ENCODE measurements at places on chromosomes 12 and 14.

GRCh38 chr12:132600048-132601032 lies 10.0 kb downstream of the LRCOL1 start:
- no peak for DNase-seq

GRCh38 chr12:82931349-82932116 lies 244.8 kb downstream of the TMTC2 start:
- DNase-seq, result no peak

DNA sequence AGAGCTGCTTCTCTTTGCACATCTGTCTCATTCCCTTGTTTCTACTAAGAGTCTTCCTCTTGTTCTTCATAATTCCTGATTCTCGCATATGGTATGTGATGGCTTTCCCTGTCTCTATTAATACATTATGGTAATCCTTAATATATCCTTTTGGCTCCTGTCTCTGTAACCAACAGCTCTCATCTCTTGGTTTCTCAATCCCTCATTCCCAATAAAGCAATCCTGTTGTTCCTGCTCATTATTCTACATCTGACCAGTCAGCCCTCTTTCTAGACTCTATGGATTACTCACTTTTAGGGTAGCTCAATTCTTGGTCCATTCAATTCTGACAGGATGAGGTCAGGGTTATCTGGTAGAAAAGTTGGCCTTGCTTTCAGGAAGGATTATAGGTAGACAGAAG lies 349.9 kb downstream of the LRIG3 start:
- DNase-seq, result no peak

DNA sequence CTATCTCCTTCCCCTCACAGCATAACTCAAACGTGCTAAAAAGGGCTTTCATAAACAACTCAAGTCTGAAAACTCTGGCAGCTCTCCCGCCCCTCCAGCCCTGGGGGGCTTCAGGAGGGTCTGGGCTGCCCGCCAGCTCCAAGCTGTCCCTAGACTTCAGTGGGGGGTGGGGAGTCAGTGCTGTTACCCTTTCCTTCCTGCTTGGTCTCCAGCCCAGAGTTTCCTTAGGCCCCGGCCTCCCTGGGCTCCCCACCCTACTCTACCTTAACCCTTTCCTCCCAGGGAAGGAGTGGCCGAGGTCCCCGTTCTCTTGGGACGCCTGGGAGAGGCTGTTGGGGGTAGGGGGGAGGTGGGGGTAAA lies 530 bp upstream of the NYNRIN start:
- no peak for DNase-seq

DNA sequence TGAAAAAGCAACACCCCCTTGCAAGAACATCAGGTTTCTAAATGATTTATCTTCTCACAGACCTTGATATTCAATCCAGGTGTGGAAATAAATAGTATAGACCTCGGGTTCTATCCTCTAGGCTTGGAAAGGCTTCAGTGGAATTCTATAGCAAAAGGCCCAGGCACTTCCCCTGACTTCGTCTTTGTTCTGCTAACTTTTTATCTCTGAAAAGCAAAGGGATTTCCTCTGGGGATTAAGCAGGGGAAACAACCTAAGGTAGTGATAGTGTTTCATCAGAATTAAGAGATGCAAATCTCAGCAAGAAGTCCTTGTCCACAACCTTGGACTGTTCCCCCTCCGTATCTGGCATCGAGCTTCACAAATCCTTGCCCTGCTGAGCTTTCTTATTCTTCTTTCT lies 59.5 kb upstream of the DUSP6 start:
- DNase-seq, result no peak

- DNase-seq, result no peak
Observed at GRCh38 chr14:100608064-100608463, 20.8 kb upstream of the BEGAIN start.

DNA sequence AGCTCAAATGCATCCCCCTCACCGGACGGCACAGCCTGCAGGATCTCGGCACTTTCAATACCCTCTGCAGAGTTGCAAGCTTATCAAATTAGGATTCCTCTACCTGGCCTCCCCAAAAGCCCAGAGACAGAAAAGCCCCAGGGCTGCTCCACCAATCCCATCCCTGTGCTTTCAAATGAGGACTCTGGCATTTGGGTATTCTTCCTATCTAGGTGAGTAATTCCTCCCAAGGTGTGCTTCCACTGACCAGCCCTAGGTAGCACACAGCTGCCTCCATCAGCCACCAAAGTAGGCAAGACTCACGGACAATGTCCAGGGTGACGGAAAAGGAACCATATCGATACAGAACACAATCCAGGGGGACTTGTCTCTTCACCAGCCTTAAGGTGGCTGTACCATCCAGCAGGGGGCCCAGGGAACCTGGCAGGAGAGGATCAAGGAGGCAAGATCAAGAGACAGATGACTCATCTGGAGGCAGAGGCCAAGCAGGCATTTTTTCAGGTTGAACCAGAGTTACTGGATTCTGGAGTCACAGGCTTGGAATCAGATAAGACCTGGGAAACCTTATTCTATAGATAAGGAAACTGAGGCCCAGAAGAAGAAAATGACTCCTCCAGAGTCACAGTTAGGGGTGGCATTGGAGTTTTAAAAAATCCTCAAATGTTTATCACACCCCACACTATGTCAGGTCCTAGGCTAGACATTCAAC lies 9.9 kb downstream of the PMEL start:
- no peak for DNase-seq

- no peak for DNase-seq
Observed at GRCh38 chr12:13383379-13383778, 186.9 kb downstream of the EMP1 start.

- DNase-seq, result no peak
Observed at GRCh38 chr14:67527756-67528155, 5.3 kb upstream of the PLEKHH1 start.

- DNase-seq, result no peak
Observed at GRCh38 chr14:94176808-94177207, 2.7 kb downstream of the PPP4R4 start.

DNA sequence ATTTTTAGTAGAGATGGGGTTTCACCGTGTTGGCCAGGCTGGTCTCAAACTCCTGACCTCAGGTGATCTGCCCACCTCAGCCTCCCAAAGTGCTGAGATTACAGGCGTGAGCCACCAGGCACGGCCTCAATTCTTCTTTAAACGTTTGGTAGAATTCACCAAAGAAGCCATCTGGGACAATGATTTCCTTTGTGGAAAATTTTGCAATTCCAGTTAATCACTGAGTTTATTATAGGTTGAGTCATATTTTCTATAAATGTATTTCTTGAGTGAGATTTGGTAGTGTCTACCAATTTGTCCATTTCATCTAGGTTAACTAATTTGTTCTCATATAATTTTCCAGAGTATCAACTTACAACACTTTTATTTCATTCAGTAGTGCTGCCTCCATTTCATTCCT lies 683.9 kb upstream of the TMEM132C start:
- no peak for DNase-seq

DNA sequence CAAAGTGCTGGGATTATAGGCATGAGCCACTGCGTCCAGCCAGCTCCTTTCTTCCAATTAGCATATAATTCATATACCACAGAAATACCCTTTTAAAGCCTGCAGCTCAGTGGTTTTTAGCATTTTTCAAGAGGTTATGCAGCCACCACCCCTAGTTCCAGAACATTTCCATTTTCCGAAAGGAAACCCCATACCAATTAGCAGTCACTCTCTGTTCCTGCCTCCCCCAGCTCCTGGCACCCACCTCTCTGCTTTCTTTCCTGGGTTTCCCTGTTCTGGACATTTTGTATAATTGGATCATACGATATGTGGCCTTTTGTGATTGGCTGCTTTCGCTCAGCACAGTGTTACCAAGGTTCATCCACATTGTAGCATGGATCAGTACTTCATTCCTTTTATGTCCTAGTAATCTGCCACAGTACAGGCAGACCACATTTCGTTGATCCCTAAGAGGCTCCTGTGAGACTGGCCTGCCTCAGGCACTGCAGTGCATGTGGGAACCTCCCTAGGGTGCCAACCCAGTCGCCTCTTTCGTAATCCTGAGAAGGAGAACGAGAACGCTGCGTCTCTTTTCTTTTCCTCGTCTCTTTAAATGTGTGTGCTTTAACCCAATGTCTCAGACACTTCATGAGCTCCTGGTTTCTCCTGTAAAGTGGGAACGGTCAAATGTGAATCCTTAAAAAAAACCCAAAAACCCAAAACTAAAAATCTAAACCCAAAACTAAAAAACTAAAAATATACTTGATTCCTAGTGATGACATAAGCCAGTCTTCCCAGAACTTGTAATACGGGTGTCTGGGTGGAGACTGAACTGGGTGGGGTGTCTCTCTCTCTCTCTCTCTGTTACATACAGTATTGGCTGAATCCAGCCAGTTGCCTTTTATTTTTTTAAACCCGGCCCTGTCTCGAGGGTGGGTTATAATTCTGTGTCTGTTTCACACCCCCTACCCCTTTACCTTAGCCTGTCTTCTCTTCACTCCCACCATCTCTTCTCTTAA lies 14.7 kb downstream of the AACS start:
- DNase-seq, result no peak

DNA sequence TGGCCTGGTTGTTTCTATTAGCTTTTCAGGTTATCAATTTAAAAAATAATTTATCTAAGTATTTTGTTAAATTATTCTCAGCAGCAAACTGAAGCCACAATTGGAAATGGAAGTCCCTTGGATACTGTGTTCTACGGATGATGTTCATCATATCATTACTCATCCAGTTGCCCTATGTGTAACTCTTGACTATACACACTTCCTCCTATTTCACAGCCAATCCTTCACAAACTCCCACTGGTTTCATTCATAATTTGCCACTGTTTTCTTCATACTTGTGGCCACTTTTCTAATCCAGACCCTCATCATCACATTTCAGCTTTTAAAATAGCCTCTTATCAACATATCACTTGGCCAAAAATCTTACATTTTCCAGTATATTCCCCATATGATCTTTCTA lies 84.0 kb downstream of the CATSPERB start:
- no peak for DNase-seq

DNA sequence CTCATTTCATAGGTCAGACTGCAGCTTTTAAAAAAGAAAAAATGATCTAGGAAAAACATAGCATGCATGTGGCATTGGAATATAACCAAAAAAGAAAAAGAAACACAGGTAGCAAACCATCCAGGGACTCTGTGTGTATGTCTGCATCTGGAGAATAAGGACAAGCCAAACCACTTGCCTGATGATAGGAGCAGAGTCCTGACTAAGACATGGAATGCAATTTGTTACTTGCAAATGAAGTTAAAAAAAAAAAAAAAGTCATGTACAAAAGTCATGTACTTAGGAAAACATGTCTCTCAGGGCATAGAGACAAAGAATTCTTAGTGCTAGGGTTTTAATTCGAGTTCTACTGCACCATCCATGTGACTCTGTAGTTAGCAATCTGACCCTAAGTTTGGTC lies 15.9 kb downstream of the TSPAN11 start:
- no peak for DNase-seq

DNA sequence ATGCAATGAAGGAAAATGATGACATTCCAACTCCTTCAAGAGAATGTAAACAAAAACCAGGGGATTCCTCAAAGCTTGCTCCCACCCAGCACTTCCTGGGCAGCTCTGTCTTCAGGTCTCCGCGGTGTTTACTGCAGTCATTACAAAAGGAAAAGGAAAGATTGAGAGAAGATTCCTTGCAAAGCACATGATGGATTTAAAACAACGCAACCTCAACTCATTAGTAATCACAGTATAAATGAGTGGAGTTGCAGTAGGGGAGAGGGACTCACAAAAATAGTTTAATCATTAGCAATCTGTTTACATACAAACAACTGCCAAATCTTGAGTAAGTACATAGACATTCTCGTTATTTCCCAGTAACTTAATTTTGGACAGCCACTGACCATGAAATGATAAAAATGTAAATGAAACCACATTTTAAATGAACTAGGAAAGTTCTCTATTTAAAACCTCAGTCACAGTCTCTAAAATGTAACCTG lies 49.7 kb upstream of the OVCH1 start:
- no peak for DNase-seq

DNA sequence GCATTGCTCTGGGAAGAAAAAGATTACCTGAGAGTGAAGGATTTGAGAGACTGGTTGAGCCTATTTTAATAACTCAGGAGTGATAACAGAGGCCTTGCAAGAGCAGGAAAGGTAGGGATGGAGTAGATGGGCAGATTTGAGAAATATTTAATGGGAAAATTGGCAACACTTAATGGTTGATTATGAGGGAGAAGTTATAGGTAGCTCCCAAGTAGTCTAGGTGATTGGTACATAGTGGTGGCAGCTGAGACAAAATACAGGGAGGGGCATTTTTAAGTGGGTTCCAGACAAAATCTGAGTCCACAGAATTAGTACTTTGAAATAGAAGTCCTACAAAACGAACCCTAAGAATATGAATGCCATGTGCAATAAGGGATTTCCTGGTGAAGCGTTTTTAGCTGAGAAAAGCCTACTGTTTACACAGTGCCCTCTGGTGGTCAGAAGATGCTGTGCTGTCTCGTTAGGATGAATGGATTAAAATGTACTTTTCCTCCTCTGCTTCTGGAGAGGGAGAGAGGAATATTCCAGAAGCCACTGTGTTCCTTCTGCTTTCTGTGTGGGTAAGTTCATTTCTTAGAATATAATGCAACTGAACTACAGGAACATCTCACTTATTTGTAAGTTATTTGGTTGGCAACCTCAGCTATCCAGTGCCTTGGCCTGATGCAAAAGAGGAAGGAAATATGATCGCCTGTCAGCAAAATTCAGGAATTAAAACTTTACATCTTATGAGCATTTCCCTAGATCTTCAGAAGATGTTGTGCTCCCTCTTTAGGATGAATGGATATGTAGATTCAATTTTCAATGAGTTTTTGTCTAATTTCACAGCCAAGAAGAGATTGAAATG lies 6.5 kb downstream of the ZBTB1 start:
- peak; percentile 53 for DNase-seq

DNA sequence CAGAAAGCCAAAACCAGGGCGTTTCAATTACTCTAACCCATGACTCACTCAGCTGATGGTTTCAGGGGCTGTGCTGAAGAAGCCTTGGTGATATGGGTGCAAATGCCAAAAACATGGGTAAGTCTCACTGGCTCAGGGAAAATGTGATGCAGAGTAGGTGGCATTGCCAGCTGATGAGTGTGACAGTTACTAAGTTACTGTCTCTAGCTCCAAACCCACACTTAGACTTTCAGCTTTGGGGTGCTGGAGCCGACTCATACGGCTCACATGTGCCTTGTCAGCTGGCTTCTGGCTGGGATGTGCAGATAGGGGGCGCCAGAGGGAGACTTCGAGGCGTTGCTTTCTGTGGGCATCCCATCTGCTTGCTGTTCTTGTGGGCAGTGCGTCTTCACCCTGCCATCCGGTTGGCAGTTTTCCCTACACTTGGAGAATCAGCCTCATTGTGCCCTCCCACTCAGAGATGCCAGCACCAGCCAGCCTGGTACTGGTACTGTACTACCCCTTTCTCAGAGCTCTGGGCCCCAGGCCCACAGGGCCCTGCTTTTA lies 11.1 kb upstream of the KRT7 start:
- peak; percentile 18 for DNase-seq

GRCh38 chr12:5064913-5065490 lies 21.3 kb downstream of the KCNA5 start:
- no peak for DNase-seq

- no peak for DNase-seq
Observed at GRCh38 chr14:58313699-58314098, 15.3 kb downstream of the ARID4A start.

DNA sequence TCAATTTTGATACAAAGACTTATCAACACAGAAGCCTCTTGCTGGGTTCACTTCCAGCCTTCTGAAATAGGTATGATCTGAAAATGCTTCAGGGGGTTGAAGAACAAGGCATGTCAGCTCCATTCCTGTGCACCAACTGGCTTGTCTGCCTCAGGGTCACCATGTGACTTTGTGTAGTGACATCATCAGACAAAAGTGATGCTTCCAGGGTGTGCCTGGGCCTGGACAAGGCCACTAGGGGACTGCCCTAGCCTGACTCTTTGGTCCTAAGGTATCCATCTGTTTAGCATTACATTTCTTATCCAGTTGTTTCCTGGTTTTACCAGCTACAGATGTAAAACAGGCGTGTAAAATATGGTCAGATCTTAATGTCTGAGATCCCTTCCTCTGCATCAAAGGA lies 155.6 kb downstream of the CAND1 start:
- DNase-seq, result no peak

Measured in stimulated activated CD8-positive, alpha-beta memory T cell treated with anti-CD3 and anti-CD28 coated beads, Interleukin-4, amount 100 ng/mL, for 4 hours (primary cell).